Right lung (tissue), 10 donors: ENCODE measurements at places on chromosomes 3 and 15.

DNA sequence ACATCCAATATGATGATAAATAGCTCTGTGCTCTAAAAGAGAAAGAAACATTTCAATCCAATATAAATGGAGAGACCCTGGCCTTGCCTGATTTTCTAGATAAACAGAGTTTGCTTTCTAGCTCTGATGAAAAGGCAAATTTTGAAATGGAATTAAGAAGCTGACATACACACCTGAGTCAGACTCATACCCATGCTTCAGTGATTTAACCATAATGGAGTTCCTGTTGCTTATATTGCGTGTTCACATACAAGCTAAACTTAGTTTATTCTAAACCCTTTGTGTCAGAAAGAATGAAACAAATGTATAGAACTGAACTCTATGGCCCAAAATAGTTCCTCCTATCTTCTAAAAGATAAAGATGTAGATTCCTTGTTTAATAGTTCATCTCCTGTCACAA lies 760.8 kb upstream of the ARPP21 start:
- no peak for DNase-seq

GRCh38 chr15:76912430-76912829 lies 7.3 kb upstream of the SCAPER start:
- DNase-seq, result no peak

GRCh38 chr3:108156312-108156853 lies 65.6 kb upstream of the CD47 start:
- no peak for DNase-seq

- no peak for DNase-seq
These were observed 645.4 kb downstream of the ZBBX start for GRCh38 chr3:166734734-166735133.

GRCh38 chr3:112354642-112355306 lies 21.8 kb downstream of the CD200 start:
- no peak for DNase-seq

DNA sequence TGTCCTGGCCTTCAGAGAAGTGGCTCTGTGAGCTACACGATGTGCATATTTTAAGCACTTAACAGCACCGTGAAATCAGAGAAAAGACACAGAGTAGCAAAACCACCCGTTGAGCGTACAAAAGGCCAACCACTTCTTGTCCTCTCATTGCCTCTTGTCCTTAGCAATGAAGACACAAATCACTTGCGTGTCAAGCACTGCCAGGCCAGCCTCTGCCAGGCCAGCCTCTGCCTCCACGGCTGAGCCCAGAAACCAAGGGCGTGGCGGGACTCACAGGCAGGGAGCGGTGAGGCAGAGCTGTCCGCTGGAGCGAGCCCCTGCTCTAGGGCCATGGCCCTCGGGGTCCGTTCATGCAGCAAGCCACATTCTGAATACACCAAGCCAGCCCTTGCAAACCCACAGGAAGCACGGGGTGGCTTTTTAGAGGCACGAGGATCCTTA lies 4.0 kb downstream of the MUC4 start:
- no peak for DNase-seq

GRCh38 chr15:46265664-46266347 lies 631.0 kb downstream of the SQOR start:
- DNase-seq, result no peak

DNA sequence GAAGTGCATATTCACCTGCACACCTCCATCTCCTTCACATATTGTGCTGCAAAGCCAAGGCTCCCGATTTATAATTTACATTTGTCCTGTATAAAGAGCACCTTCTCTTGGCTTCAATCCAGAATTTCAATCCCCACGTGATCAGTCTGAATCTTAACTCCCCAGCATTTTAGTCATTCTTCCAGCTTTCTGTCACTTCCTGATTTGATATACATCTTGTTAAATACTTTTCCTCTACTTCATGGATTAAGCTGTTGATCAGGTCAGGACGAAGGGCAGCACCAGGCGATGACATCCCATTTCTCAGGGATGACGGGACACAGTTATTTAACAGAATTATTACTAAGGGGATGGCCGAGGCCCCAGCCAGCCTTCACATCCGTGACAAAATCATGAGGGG lies 212.5 kb downstream of the EPHB1 start:
- no peak for DNase-seq

DNA sequence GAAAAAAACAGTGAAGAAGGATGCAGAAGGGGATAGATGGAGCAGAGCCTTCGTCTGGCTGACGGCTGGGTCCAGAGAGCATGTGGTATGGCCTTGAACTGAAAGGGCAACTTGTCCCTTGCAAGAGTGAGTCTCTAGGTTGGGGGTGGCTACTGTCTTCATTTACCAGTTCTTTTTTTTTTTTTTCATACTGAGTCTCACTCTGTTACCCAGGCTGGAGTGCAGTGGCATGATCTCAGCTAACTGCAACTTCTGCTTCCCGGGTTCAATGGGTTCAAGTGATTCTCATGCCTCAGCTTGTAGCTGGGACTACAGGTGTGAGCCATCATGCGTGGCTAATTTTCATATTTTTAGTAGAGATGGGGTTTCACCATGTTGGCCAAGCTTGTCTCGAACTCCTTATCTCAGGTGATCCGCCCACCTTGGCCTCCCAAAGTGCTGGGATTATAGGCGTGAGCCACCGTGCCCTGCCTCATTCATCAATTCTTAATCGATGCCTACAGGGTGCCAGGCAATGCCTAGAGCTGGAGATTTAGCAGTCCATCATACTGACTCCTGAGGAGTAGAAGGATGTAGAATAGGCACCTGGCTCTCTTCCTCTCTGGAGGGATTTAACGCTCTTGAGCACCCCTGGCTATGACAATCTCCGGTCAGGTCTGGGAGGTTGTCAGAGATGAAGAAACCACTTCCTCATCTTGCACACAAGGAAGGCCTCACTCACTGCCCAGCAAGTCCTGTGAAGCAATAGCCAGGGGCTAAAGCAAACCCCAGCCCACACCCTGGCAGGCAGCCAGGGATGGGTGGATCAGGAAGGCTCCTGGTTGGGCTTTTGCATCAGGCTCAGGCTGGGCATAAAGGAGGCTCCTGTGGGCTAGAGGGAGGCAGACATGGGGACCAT lies at the start of gene CAMP:
TSS of gene CAMP (plus strand) at position 880 of the 898 bp plus-strand sequence. CDS start at position 897, 17 bp downstream.
- peak; percentile 21 for DNase-seq

- DNase-seq, result no peak
These were observed 30.5 kb downstream of the LOXL1 start for GRCh38 chr15:73956743-73957135.

GRCh38 chr15:70061696-70062270 lies 35.9 kb downstream of the TLE3 start:
- no peak for DNase-seq

DNA sequence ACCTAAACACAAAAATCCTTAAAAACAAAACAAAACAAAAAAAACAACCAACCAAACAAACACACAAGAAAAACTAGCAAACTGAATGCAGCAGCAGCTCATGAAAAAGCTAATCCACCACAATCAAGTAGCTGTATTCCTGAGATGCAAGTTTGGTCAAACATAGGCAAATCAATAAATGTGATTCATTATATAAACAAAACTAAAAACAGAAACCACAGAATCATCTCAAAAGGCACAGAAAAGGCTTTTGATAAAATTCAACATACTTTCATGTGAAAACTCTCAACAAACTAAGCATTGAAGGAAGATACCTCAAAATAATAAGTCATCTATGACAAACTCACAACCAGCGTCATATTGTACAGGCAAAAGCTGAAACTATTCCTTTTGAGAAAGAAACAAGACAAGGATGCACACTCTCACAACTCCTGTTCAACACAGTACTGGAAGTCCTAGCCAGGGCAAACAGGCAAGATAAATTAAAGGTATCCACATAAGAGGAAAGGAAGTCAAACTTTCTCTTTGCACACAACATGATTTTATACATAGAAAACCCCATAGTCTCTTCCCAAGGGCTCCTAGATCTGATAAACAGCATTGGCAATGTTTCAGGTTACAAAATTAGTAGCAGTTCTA lies 495.1 kb upstream of the SGO1 start:
- DNase-seq, result no peak

- no peak for DNase-seq
These were observed 4.0 kb upstream of the PARP6 start for GRCh38 chr15:72276326-72276700.

DNA sequence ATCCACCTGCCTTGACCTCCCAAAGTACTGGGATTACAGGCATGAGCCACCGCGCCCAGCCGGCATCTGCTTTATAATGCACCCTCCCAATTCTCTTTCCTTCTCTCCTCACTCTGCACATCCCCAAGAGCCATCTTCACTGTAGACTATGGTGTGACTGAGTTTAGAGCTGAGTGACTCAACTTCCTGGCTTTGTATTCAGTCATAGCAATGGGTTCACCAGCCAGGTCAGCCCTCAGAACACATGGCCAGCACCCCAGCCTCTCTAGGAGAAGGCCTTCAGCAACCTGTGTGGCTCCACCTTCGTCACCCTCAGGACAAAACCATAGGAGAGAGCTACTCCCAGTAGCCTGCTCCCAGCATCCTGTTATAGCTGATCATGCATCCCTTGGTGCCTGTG lies 33.0 kb downstream of the ARID3B start:
- DNase-seq, result no peak

GRCh38 chr15:79290642-79291275 lies 8.2 kb downstream of the ANKRD34C start:
- DNase-seq, result no peak

GRCh38 chr3:172107403-172107802 lies 68.0 kb downstream of the FNDC3B start:
- DNase-seq, result no peak

DNA sequence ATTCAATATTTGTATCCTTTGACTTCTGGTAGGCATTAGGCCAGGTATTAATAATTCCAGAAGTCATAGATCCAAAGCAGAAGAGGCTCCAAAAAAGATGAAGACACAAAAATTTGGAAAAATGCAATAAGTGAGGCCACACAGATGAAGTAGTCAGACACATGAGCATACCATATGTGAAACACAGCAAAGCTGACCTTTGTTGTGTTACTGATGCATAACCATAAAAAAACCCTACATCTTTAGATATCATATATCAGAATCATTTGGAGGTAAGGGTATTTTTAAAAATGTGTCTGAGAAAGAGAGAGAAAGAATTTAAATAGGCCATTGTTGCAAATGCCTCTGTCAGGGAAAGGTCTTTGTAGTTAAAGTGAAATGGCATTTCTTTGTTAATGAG lies 314.9 kb downstream of the SLC9A9 start:
- no peak for DNase-seq
